ENCODE measurements at places on chromosomes 2 and 18. TPM values are rescaled to one million over a fixed set of nuclear protein-coding genes. Genes with fewer than 3 reads are reported as not detected.

Gene SCYGR4
- not detected for total RNA-seq

Gene MALT1
- total RNA-seq: 8.5 TPM

Gene SERPINB3
- not detected for total RNA-seq

Gene GPR45
- total RNA-seq: 0.44 TPM

Gene NEUROD1
- total RNA-seq: 65.5 TPM

GRCh38 chr2:225004597-225004996 lies 37.7 kb downstream of the DOCK10 start:
- H3K36me3 ChIP-seq: no peaks in the 10 kb centered on the region
- DNase-seq: no peak
- no peak overlapping the region for H3K4me3 ChIP-seq
- peaks cover 5% of the 10 kb centered on the region for H3K4me1 ChIP-seq

DNA sequence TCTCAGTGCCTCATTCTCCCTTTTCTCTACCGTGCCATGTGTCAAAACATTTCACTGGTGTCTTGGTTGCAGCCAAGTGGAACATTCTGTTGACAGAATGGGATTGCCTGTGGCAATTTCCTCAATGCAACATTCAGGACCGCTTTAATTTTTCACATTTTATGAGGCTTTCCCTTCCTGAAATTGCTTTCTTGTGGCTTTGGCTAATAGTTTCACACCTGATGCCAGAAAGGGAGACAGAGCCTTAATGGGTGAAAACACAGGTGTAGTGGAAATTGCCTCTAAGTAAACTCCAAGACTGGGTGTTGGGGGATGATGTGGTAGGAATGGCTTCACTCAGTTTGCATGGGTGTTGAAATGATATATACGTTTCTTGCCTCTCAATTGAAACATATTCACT lies 278.3 kb downstream of the TSN start:
- DNase-seq: no peak
- H3K36me3 ChIP-seq: no peaks in the 10 kb centered on the region
- H3K27me3 ChIP-seq: no peaks in the 10 kb centered on the region
- H3K4me3 ChIP-seq: no peak overlapping the region

GRCh38 chr2:197620133-197620532 lies 55.3 kb downstream of the RFTN2 start:
- H3K4me3 ChIP-seq: no peak overlapping the region
- no peaks in the 10 kb centered on the region for H3K4me1 ChIP-seq
- no peaks in the 10 kb centered on the region for H3K36me3 ChIP-seq

DNA sequence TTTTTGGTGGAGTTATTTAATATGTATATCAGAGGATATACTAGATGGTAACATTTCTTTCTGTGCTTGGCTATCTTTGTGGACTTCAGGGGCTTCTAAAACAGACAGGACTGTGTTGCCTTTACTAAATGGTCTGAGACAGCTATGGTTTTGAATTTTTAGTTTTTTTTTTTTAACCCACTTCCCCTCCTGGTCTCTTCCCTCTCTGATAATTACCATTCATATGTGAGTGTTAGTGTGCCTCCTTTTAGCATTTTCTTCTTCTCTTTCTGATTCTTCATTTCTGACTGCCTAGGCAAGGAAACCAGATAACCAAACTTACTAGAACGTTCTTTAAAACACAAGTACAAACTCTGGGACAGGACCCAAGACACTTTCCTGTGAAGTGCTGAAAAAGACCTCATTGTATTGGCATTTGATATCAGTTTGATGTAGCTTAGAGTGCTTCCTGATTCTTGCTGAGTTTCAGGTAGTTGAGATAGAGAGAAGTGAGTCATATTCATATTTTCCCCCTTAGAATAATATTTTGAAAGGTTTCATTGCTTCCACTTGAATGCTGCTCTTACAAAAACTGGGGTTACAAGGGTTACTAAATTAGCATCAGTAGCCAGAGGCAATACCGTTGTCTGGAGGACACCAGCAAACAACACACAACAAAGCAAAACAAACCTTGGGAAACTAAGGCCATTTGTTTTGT lies 52.7 kb downstream of the SMAD4 start:
- H3K27me3 ChIP-seq: peaks cover 1% of the 10 kb centered on the region
- no peaks in the 10 kb centered on the region for H3K4me1 ChIP-seq
- no peak overlapping the region for H3K27ac ChIP-seq
- no peak for DNase-seq
- H3K36me3 ChIP-seq: peaks cover 15% of the 10 kb centered on the region

- no peak for DNase-seq
- no peaks in the 10 kb centered on the region for H3K27me3 ChIP-seq
- no peak overlapping the region for H3K27ac ChIP-seq
- H3K4me3 ChIP-seq: no peak overlapping the region
- H3K36me3 ChIP-seq: no peaks in the 10 kb centered on the region
- H3K4me1 ChIP-seq: no peaks in the 10 kb centered on the region
Observed at GRCh38 chr2:113075030-113075429, 7.3 kb downstream of the IL1F10 start.

DNA sequence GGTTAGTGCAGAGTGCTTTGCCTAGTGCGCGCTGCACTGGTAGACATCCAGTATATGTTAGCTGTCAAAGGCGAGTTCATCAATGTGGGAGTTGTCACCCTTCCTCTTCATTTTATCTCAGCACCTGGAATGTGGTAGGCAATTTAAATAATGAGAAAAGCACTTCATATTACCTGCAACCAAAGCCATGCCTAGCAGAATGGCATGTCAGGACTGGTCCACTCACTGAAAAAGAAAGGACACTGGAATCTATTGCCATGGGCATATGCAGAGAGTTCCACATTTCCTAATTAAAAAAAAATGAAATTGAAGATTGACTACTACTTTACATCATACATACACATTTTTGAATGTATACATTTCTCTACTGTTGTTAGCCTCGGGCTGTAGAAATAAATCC lies 139.6 kb downstream of the PAX3 start:
- no peak overlapping the region for H3K4me3 ChIP-seq
- DNase-seq: no peak
- H3K27me3 ChIP-seq: no peaks in the 10 kb centered on the region
- H3K36me3 ChIP-seq: no peaks in the 10 kb centered on the region

DNA sequence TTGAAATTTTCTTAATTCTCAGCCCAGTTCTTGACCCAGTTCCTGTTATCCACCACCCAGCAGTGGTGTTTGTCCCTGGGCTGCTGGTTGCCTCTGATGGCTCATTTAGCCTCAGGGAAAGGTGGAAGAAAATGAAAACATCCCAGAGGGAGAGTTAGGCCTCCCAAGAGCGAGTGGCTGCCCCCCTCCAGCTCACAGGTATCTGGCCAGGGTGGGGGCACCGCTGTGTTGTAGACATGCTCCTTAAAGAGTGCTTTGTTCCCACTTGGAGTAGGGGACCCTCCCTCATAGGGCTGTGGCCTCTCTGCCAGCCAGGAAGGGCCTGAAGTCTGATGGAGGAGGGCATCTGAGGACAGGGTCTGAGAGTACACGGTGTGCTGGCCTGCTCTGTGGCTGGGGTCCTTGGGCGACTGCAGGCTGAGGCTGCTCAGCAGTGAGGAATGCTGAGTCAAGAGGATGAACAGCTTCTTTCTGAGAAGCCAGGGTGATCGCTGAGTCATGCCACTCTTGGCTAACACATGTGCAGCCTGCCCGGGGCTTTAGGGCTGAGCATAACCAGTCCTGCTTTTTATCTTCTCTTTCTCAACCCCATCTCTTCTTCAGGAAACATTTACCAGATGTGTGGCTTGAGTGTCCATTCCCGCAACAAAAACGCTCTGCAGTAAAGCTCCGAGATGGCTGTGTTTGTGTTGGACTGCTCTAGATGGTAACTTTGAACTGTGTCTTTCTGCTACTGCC lies 72.3 kb downstream of the IL1R2 start:
- peaks cover 8% of the 10 kb centered on the region for H3K27me3 ChIP-seq
- no peak overlapping the region for H3K27ac ChIP-seq
- peaks cover 11% of the 10 kb centered on the region for H3K36me3 ChIP-seq
- DNase-seq: no peak
- peaks cover 5% of the 10 kb centered on the region for H3K4me1 ChIP-seq

All from glutamatergic neuron (in vitro differentiated cells).